ENCODE measurements at places on chromosomes 2 and 18.
A peak's percentile ranks its signal among the peaks of the same experiment; 100 is the strongest.

GRCh38 chr2:208118918-208119317 is 5.4 kb downstream of the CRYGD start:
- DNase-seq: no peak

- peak; percentile 32 for DNase-seq
These were observed 3.8 kb downstream of the ACTG2 start for GRCh38 chr2:73896362-73897239.

DNA sequence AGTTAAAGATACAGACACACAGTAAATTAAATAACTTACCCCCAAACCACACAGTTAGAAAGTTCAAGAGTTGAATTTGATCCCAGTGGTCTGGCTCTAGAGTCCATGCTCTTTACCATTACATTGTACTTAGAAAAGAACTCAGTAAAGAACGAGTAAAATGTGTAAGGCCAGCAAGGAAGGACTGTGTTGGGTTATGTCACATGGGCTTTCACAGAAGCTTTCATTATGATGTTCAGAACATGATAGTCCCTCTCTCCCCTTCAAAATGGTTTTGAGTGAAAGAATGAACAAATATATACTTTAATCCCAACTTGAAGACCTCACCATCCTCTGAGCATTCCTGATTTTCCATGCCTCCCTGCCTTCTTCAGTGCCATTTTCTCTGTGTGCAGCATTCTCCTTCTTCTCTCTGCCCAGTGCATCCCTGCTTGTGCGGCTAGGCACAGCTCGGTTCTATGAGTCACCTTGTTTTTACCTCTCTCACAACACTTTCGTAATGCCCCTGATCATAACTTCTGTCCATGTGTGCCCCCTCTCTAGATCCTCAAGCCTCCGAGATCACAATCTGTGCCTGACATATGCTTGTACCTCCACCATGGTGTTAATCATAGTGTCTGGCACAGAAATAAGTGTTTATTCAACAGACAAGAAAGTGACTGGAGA is 22.0 kb downstream of the RASGRP3 start:
- DNase-seq: no peak

DNA sequence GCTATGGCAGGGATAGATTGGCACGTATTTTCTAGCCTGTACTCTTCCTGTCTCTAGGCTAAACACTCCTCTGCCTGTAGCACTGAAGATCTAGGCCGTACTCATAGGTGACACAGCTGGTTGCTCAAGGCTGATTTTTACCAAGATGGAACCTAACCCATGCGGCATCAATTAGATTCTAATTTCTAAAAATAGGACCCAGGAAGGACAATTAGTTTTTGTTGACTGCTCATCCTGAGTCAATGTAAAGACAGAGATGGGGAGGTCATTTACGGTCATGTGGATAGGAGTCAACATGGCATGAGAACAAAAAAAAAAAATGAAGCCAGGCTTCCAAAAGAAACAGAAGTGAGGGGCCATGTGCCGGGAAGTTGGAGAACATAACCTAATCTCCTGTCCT is 360.7 kb upstream of the ETAA1 start:
- no peak for DNase-seq

- no peak for DNase-seq
These were observed 3.9 kb downstream of the DUSP28 start for GRCh38 chr2:240563951-240564560.

DNA sequence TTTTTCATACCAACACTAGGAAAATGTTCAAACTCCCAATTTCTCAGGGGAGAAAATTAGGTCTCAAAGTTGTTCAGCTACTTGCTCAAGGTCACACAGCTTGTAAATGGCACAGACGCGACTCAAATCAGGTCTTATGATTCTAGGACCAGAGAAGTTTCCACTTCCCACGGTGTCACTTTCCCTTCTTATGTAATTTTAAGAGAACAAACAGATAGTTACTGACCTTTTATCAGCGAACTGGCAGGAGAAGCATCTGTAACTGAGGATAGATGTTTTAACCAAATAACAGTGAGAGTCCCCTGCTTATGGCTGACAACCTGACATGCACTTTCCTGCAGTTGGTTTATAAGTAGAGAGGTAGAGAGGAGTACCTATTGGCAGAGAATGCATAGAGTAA is 2.1 kb upstream of the KCNJ3 start:
- no peak for DNase-seq

DNA sequence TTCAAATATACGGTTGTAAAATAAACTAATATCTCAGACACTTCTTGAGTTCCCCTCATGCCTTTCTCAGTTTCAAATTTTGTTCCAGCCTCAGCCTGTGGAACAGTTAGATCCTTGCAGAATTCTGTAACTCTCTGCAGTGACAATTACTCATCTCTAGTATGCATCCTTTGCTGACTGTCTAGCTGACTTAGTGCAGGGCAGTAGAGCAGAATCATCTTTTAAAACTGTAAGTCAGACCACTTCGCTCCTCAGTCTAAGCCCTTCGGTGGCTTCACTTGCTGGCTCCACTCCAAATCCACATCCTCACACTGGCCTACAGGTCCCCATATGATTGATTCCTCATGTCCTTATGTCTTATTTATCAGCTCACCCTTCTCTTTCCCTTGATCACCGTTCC is 164.1 kb upstream of the ZSWIM2 start:
- DNase-seq: no peak

DNA sequence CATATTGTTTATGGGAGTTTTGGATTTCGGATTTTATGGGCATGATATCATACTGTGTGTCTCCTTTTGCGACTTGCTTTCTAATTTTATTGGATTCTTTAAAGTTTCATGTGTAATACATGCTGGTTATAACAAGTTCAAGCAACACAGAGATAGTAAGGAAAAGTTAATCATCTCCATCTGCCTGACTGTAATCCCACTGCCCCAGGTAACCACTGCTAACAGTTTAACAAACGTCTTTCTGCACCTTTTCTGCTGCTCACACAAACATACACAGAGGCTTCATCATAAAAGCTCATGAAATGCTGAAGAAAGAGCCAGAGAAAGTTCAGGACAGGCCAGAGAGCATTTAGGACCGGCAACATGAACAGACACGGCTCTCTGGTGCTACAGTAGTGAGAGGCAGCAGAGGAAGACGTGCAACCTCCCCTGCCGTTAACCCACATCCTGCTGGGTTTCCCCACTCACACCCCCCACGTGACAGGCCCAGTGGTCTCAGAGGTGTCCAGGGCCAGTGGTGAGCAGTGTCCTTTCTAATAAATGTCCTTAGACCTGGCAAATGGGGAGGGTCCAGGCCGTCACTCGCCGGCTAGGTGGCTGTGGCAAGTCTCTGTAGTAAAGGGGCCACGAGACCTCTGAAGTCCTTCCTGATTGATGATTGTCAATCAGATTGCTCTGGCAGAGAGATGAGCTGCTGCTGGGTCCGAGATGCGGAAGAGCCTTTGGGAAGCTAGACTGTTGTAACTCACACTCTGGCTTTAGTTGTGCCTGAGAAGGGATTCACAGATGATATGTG is 43.0 kb upstream of the SLC1A4 start:
- DNase-seq: peak; percentile 92

GRCh38 chr2:232890896-232891601 is 21.0 kb downstream of the SNORC start:
- DNase-seq: peak; percentile 9

DNA sequence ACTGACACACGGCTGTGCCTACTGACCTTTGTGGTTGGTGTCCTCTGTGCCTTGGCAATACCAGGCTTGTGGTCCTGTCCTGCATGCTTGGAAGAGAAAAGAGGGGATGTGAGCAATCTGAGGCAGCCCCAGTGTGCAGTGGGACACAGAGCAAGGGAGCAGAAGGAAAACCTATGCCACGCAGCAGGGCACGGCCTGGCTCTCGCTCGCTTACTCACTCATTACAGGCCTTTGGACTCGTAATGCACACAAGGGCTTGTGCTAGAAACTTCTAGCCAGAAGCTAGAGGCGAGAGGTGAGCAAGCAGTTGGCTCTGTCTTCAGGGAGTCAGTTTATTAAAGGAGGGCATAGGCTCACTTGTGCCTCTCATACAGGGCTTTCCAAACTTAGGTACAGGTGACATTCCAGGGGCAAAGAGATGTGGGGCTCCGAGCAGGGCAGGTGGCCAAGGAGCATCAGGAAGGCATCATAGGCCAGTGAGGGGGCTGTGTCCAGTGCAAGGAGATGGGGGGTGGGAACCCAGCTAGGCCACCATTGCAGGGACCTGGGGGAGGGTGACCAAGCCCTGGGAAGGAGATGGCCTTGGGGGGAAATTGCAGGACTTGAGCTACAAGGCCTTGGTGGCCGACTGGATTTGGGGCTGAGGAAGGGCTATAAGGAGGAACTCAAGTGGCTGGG is 100.8 kb downstream of the DYSF start:
- DNase-seq: no peak

GRCh38 chr18:47931718-47932103 is 1.3 kb upstream of the SMAD2 start:
- DNase-seq: peak; percentile 87

DNA sequence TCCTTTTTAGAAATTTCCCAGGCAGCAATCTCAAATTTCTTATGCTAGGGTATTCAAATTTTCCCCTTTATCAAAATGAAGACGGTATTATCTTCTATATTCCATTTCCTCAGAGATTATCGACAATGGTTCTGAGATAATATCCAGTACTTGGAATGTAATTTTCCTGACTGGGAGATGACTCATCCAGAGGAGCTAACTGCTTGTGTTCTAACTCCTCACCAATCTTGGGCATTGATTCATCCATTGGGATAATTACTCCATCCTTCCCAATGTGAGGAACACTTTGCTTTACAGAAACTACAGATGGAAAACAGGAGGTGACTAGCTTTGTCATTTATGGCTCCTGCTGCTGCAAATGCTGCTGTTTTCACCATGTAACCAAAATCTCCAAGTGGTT is 239.4 kb upstream of the LYPD1 start:
- DNase-seq: no peak

- peak; percentile 49 for DNase-seq
These were observed 22.5 kb downstream of the STAT4 start for GRCh38 chr2:191128172-191128910.

Measured in KBM-7 (cell line).